Stimulated activated CD4-positive, alpha-beta T cell treated with anti-CD3 and anti-CD28 coated beads, TNF-alpha, amount 100 ng/mL, for 4 hours (primary cell): ENCODE measurements at places on chromosomes 4 and X.

GRCh38 chrX:20352504-20352903 lies 85.8 kb upstream of the RPS6KA3 start:
- no peak for DNase-seq

- DNase-seq, result no peak
Observed at GRCh38 chr4:61919561-61919960, 719.4 kb downstream of the ADGRL3 start.

DNA sequence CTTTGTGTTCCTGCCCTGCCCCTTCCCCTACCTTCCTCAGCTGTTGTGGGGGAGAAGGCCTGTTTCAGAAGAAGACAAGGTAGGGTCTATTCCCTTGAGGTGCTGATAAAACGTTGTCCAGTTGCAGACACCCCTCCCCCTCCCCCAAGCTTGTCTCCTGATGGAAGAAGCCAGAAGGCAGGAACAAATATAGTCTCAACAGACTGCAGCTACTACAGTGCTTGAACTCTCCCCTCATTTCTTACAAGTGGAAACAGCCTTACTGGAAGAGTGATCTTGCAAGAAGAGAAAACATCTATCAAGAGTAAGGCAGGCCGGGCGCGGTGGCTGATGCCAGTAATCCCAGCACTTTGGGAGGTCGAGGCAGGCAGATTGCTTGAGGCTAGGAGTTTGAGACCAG lies 11.0 kb upstream of the MAP7D3 start:
- DNase-seq, result no peak

DNA sequence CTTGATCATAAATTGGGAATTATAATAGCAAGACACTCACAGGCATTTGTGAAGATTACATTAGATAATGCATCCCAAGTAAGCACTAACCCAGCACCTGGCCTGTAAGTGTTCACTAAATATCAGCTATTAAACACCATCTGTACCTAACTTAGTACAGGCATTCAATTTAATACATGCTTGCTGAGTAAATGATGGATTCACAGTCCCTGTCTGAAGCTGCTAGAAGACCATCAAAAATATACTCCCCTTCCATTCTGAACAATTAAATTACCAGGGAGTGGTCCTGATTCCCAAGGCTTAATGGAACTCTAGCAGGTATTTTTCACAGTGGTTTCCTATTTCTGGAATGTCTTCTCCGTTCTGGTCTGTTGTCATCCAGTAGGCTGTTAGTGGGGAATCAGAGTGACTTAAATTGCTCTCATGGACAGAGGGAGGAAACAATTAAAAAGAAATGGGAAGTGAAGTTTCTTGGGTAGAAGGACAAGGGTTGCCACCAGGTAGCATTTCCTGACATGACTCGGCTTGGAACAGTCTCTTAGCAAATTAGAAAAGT lies 233.9 kb downstream of the PTTG2 start:
- DNase-seq, result no peak

GRCh38 chr4:148442832-148443511 lies 758 bp upstream of the NR3C2 start:
- DNase-seq, result no peak

DNA sequence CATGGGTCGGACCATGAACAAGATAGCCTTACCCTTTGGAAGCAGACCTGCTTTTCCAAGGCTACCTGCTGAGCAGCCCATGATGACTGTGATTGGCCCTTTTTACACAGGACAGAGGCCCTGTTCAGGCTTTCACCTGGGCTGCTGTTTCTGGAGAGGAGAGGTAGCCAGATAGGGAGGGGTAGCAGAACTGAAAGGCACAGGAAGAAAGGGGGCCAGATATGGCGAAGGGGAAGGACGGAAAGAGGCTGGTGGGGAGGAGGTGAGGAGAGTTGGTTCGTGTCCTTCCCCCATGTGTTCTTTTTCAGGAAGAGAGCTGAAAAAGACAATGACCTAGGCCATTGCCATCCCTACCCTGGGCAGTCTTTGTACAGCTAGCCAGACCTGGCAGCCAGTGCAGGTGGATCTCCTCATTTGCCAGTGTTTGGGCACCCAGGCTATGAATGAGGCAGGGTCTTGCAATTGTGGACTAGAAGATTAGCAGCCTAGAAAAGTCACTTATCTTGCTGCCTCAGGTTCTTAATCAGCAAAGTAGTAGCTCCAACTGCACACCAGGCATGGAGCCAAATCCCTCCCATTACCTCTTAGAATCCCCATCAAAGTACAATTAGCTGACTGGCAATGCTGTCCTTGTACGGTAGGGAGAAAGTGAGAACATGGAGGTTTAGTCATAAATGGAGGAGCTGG lies 139.6 kb downstream of the AMMECR1 start:
- no peak for DNase-seq

GRCh38 chr4:5808081-5808741 lies 84.7 kb downstream of the CRMP1 start:
- no peak for DNase-seq
